ENCODE measurements at places on chromosomes 1 and 21. TPM values are rescaled to one million over a fixed set of nuclear protein-coding genes. Genes with fewer than 3 reads are reported as not detected.
A peak's percentile ranks its signal among the peaks of the same experiment; 100 is the strongest.

DNA sequence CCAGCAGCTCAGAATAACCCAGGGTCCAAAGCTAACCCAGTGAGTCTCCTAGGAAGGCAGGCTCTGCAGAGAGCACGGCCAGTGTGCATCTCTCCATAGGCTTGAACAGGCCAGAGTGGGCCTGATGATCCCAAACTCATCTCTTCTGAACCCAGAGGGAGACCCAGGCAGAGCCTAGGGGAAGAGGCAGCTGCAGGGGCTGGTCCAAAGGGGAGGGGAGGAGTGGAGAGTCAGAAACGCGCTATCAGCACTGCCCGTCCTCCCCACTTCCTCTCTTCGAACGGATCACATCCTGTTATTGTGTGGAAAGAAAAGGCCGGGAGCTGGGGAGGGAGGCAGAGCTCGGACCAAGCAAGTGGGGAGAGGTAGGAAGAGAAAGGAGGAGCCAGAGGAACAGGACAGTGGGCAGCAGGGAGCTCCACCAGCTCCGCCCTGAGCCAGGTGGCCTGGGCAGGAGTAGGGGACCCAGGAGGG is 20.2 kb downstream of the TAL1 start:
- H3K4me3 ChIP-seq, result no peak overlapping the region
- DNase-seq, result no peak
- no peaks in the 10 kb centered on the region for H3K36me3 ChIP-seq
- no peak overlapping the region for H3K27ac ChIP-seq

- H3K27ac ChIP-seq, result no peak overlapping the region
- H3K4me3 ChIP-seq, result no peak overlapping the region
- H3K36me3 ChIP-seq, result peaks cover 9% of the 10 kb centered on the region
- H3K4me1 ChIP-seq, result no peaks in the 10 kb centered on the region
- no peak for DNase-seq
- no peaks in the 10 kb centered on the region for H3K27me3 ChIP-seq
Observed at GRCh38 chr1:52216907-52217458, 75.1 kb downstream of the ZFYVE9 start.

CCDC181 gene
- 1.2 TPM for polyA plus RNA-seq

GRCh38 chr1:201348211-201348566 is 29.3 kb downstream of the TNNT2 start:
- H3K4me1 ChIP-seq, result peaks cover 7% of the 10 kb centered on the region
- no peaks in the 10 kb centered on the region for H3K27me3 ChIP-seq
- H3K27ac ChIP-seq, result no peak overlapping the region
- peak; percentile 76 for DNase-seq
- H3K4me3 ChIP-seq, result no peak overlapping the region

GRCh38 chr1:186059752-186060151 is 315.3 kb downstream of the TPR start:
- peaks cover 22% of the 10 kb centered on the region for H3K36me3 ChIP-seq
- no peaks in the 10 kb centered on the region for H3K4me1 ChIP-seq
- no peak overlapping the region for H3K4me3 ChIP-seq
- no peak overlapping the region for H3K27ac ChIP-seq

DNA sequence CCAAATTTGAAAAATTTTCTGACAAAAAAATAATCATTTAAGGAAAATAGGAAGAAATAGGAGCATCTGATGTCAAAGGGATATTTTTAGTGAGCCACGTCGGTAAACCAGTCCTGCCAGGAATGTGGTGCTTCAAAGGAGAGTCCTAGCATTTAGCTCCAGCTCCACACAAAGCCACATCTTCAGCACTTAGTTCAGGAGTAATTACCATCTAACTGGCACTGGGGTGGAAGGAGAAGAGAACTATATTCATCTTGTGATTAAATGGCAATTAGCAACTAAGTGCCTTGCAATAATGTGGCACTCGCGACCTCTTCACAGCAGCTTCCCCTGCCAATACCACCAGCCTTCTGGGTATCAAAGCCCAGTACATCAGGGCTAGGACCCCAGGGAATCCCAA is 409.1 kb downstream of the SETD4 start:
- H3K36me3 ChIP-seq, result no peaks in the 10 kb centered on the region
- no peak overlapping the region for H3K27ac ChIP-seq
- no peak overlapping the region for H3K4me3 ChIP-seq
- H3K4me1 ChIP-seq, result no peaks in the 10 kb centered on the region
- no peaks in the 10 kb centered on the region for H3K27me3 ChIP-seq
- no peak for DNase-seq

DDOST gene
- 763 TPM for polyA plus RNA-seq

DNA sequence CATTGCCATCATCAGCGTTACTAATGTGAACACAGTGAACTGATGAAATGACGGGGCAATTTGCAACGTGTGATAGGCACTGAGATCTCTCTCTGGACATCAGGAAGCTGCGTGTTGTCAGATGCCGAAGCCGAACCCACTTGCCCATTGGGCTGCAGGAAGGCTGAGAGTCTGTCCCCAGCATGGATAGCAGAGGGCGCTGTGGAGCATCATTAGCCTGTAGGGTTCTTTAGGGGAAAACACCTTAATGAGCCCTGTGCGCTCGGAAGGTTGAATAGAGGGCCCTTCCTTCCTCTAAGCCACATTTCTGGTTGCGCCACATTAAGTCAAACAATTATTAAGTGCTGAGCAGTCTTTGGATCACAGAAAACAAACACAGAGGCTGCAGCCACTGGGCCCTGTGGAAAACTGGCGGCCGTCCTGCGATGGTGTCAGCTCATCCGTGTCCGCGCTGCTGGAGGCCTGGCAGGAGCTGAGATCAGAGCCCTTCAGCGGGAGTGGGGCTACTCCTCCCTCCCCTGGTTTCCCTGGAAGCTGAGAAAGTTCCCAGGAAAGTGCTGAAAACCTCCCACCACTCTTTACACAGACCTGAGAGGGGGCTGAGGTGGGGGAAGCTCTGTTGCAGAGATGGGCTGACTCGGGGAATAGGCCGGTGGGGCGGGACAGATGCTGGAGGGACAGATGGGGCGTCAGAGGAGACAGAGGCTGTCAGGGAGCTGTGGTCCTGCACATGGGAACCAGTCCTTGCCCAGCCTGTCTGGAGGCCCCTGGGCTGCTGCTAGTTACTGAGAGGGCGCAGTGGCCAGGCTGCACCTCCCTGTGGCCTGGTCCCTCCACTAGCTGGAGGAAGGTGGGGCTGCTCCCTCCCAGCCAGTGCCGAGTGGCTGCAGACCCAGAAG is 12.7 kb downstream of the TFF2 start:
- no peaks in the 10 kb centered on the region for H3K36me3 ChIP-seq
- peak; percentile 55 for DNase-seq
- H3K27me3 ChIP-seq, result no peaks in the 10 kb centered on the region
- no peaks in the 10 kb centered on the region for H3K4me1 ChIP-seq
- no peak overlapping the region for H3K27ac ChIP-seq

ADGRL2 gene
- polyA plus RNA-seq, result 52.4 TPM

EFNA3 gene
- 6.0 TPM for polyA plus RNA-seq

DNA sequence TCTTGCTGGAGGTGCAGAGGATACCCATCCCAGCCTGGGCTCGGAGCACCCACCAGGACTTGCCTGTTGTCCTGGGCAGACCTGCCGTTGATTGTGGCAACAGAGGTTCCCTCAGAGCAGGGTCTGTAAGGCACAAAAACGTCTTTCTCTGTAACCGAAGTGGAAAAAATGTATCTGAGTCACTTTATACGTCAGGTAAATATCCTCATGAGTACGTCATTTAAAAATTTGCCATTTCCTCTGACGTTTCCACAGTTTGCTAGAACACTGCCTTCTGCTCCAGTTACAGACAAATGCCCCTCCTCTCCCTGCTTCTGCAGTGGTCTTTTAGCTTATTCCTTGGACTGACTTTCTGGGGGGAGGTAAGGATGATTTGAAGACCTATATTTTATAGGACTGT is 326.8 kb downstream of the HHAT start:
- no peak for DNase-seq
- H3K36me3 ChIP-seq, result no peaks in the 10 kb centered on the region
- H3K4me3 ChIP-seq, result no peak overlapping the region
- no peaks in the 10 kb centered on the region for H3K4me1 ChIP-seq

LINGO4 gene
- polyA plus RNA-seq, result not detected

DNA sequence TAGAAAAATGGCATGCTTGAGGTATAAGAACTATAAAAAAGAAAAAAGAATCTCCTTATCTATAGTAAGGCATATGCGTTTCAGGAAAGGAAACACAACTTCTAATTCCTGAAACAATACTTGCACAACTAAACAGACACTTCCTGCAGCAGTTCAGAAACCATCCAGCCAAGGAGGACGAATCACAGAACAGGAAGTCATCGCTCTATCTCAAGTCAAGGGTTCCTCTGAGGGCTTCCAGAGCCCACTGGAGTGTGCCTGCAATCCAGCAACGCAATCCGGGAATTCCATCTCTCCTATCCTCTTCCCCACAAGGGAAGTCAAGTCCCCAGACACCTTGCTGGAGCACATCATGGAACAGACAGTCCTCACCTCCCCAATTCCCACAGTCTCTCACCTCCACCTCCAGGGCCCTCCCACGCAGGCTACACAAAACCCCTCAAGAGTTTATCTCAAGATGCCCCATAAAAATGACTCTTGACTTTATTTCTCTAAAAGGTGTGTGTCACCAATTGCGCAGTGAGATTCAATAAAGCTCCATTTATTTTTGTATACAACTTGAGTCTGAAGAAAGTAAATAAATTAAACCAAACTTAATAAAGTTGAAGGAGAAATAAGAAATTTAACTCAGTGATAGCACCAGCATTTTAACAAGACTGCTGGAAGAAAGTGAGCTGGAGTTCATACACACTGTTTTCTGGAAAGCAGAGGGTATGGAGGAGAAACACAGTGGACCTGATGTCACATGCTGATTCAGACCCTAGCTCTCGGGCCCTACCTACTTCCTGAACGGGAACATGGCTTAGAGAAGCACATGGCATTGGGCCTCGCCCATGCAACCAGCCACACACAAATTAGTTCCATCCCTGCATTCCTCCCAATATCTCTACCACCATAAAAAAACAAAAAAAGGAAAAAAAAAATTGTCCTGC is 39.9 kb downstream of the SIPA1L2 start:
- no peaks in the 10 kb centered on the region for H3K27me3 ChIP-seq
- H3K4me1 ChIP-seq, result no peaks in the 10 kb centered on the region
- no peaks in the 10 kb centered on the region for H3K36me3 ChIP-seq
- no peak for DNase-seq
- H3K4me3 ChIP-seq, result no peak overlapping the region

DNA sequence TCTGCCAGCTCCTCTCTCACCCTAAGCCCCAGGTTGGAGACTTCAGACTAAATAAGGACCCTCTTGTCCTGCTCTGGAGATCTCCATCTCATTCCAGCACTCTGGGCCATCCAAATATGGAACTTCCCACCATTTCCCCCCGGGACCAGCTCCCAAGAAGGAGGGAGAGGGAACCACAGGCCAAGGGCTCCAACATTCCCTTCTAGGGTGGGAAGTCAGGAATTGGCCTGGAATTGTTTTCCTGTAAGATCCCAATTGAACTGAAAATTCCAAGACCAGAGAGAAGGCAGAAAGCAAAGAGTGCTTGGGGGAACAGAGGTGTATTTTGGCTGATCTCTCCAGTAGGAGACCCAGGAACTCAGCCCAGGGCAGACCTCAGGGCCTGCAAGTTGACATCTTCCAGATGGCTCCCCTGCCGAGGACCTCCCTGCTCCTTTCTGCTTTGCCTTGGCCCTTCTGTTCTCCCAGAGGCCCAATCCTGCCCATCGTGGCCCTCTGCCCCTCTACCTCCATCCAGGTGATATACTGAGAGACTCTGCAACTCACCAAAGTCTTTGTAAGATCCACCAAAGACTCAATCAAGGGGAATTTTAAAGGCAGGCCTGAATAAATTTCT is 14.9 kb downstream of the CSRP1 start:
- H3K36me3 ChIP-seq, result peaks cover 28% of the 10 kb centered on the region
- DNase-seq, result no peak
- no peak overlapping the region for H3K27ac ChIP-seq
- H3K4me3 ChIP-seq, result no peak overlapping the region

GRCh38 chr1:9867408-9868243 is 42.4 kb downstream of the CTNNBIP1 start:
- H3K4me1 ChIP-seq, result peaks cover 4% of the 10 kb centered on the region
- H3K36me3 ChIP-seq, result peaks cover 11% of the 10 kb centered on the region
- peak; percentile 91 for DNase-seq
- H3K27ac ChIP-seq, result no peak overlapping the region
- no peaks in the 10 kb centered on the region for H3K27me3 ChIP-seq

- no peak overlapping the region for H3K27ac ChIP-seq
- no peak for DNase-seq
- H3K36me3 ChIP-seq, result no peaks in the 10 kb centered on the region
- no peak overlapping the region for H3K4me3 ChIP-seq
- no peaks in the 10 kb centered on the region for H3K4me1 ChIP-seq
Observed at GRCh38 chr1:206144605-206145004, 27.4 kb upstream of the AVPR1B start.

- no peak overlapping the region for H3K27ac ChIP-seq
- H3K4me3 ChIP-seq, result no peak overlapping the region
- H3K4me1 ChIP-seq, result peaks cover 6% of the 10 kb centered on the region
- no peak for DNase-seq
- no peaks in the 10 kb centered on the region for H3K36me3 ChIP-seq
Observed at GRCh38 chr1:229230140-229230892, 40.6 kb upstream of the RAB4A start.

GRCh38 chr1:46527474-46528296 is 23.8 kb downstream of the KNCN start:
- H3K36me3 ChIP-seq, result no peaks in the 10 kb centered on the region
- no peak overlapping the region for H3K27ac ChIP-seq
- no peaks in the 10 kb centered on the region for H3K27me3 ChIP-seq
- DNase-seq, result peak; percentile 90

GPR61 gene
- not detected for polyA plus RNA-seq

HFM1 gene
- 0.06 TPM for polyA plus RNA-seq

DNA sequence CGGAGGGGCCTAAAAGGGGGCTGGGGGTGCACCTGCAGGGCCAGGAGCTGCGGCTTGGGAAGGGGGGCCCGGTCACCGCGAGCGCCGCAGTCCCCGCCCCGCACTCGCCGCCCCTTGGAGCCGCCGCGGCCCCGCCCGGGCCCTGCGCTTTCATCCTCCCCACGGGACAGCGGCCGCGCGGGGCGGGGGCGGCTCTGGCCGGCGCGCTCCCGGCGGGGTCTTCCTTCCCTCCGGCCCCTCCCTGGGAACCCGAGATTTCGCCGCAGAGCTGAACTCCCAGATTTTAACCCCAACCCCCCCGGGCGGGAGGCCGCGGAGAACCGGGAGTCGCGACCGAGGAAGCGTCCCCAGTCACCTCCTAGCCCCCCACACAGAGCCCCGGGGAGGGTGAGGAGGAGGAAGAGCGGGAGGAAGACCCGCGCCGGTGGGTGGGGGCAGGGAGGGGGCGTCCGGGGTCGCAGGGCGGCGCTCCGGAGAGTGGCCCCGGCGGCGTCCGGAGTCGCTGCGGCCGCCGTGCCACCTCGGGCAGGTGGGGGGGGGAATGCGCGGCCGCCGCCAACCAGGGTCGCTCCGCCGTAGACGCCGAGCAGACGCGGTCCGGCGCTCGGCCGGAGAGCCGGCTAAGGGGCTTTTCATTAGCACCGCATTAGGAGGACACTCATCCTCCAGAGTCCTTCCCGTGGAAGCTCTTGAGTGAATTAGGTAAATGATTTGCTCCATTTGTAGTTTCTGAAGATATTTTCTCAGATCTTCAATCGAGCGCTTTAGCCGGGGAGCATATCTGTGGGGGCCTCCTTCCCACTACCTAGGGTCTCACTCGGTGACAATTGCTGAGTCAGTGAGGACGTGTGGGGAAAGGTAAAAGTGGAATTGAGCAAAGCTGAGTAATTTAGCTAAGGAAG is 31.6 kb upstream of the NFIA start:
- H3K4me3 ChIP-seq, result peak overlapping the region; percentile 92
- peak; percentile 86 for DNase-seq
- no peaks in the 10 kb centered on the region for H3K36me3 ChIP-seq
- H3K27me3 ChIP-seq, result no peaks in the 10 kb centered on the region
- H3K4me1 ChIP-seq, result peaks cover 8% of the 10 kb centered on the region
